Substantia nigra (tissue), 51 donors: ENCODE measurements at places on chromosomes 4 and X.

DNA sequence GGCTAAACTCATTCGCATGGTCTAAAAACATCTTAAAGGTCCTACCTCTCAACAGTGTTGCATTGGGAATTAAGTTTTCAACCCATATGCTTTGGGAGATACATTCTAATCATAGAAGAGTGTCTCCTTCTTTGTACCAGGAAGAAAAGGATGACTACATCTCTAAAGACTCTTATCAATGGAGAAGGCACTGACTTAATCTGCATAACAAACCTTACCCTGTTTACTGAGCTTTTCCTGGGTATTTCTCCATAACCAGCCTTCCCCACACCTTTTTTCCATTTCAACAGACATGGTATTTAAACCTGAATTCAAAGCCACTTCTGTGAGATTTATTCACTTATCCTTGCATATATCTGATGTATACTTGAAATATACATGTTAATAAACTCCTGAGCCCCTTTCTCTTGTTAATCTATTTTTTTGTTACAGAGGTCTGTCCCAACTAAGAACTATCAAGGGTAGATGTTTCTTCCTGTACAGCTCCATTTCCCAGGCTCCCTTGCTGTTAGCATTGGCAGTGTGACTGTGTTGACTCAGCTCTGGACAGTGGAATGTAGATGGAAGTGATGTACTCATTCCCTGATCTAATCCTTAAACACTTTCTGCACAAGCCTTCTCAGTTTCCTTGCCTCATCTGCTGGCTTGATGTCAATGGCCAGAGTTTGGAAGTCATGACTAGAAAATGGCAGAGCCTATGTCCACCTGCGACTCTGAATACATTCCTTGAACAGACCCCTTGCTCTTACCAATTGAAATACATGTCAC is 148.9 kb upstream of the CPEB2 start:
- no peak for DNase-seq

DNA sequence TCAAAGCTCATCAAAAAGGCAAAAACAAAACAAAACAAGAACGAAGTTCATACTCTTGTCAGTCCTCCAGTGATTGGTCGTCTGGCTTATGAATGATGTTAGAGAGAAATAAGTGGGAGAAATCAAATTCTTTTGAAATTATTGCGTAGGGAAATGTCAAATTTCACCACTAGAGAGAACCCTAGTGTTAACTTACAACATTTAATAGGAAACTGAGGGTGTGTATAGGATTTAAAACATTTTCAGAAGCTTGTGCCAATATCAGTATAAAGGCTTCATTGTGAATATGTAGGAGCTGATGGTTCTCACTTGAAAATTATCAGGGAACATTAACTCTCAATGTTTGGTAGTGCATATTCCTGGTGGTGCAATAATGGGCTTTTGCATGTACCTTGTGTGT is 17.4 kb downstream of the ADH6 start:
- no peak for DNase-seq

GRCh38 chr4:77146186-77147078 is 10.6 kb upstream of the CCNG2 start:
- DNase-seq = no peak

DNA sequence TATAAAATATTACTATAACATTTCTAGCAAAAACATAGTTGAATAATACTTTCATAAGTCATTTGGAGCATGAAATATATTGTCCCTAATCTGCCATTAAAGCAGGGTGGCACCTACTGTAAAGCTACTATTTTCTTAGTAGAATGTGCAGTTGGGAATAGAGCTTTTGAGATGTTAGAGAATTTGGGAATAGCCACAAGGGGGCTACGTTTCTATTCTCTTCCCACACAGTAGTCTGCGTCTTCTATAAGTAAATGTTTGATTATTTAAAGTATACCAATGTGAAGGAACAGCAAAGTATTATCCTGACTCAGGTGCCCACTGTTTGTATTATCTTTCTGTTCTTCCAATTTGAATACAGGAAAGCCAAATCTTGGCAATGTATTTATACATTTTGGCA is 323.2 kb upstream of the GIMD1 start:
- DNase-seq = no peak
